Muscle of back (tissue), 13 donors: ENCODE measurements at places on chromosomes 12 and 14.

DNA sequence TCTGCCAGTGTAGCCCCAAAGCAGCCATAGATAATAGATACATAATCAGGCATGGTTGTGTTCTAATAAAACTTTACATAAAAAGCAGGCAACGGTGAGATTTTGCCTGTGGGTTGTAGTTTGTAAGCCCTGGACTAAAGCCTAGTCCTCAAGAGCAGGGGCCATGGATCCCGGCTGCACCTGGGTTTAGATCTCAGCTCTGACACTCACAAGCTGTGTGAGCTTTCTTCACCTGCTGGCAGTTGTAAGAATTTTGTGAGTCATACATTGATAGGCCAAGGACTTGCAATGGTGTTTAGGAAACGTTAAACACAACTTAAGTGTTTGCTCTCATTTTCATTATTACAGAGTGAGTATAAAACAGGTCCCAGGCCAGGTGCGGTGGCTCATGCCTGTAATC lies 395.8 kb upstream of the TBX3 start:
- DNase-seq = no peak

- no peak for DNase-seq
Observed at GRCh38 chr14:22427771-22428231, 161.2 kb downstream of the DAD1 start.

GRCh38 chr12:64160711-64161060 lies 61.4 kb downstream of the KICS2 start:
- no peak for DNase-seq

DNA sequence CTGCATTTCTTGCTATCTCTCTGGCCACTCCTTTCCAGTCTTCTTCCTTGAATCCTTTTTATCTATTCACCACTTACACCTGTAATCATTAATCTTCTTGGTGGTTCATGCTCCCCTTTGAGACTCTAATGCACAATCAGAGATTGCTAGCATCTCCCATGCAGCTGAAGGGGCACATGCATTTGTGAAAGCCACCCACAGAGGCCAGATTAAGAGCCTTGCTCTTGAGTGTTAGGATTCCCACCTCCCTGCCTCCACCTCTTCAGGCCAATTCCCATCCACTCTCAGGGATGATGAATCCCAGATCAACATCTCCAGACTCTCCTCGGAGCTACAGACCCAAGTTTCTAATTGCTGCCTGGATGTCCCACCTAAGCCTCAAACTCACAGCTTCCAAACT lies 19.4 kb upstream of the KRT18 start:
- no peak for DNase-seq

DNA sequence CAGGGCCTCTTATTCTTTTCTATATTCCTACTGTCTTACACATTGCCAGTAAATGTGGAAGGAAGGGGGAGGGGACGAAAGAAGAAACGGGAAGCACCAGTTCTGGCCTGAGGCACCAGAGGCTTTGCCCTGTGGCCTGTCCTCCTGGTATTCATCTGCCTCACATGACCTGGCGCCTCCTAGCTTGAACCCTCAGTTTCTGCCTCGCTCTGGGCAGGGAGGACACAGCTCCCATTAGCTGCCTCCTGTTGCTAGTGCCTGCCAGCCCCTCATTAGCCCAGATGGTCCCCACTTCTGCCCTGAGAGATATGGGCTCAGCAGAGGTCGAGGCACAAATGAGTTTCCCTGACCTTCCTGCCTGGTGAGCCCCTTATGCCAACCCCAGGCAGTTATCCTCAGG lies 3.0 kb upstream of the PLEKHG6 start:
- DNase-seq = no peak

DNA sequence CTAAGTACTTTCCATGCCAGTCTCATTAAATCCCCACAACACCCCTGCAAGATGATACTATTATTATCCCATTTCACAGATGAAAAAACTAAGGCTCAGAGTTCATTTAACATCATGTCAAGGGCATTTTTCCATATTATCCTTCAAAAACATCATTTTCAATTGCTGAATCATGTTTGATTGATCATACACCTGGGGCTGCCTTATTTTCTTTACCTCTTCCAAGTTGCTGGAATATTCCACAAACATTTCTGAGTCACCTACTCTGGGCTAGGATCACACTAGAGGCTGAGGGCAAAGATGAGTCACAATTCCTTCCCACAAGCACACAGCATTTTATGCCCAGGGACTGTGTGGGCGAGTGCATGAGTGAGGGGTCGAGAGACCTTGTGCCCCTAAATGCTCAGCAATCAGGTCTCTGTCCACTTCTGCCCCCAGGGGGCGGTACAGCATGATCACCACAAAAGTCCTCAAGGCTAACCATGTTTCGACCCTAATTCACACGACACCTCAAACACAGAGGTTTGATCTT lies 14.1 kb upstream of the TMEM119 start:
- DNase-seq = no peak

GRCh38 chr12:63208956-63209355 lies 58.0 kb upstream of the AVPR1A start:
- no peak for DNase-seq

DNA sequence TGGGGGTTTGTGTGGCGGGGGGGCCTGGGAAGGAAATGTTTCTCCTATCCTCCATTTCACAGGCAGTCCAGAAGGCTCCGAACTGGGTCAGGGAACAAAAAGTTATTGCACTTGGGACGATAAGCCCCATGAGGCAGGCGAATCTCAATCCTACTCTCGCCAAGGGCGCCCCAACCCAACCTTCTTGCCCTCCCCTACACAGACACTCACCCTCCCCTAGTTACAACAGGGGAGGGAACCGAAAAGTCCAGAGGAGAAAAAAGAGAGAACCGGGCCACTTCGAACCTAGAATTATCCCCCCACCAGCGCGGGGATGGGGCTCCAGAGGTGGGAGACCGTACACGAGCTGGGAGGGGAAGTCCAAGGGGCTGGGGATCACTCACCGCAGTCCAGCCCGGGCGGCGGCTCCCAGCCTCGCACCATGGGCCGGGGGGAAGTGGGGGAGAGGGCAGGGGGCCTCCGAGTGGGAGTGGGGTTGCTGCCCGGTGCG lies 357 bp downstream of the HOMEZ start:
- DNase-seq = no peak

- DNase-seq = no peak
Observed at GRCh38 chr12:58095002-58095401, 153.6 kb downstream of the ATP23 start.

DNA sequence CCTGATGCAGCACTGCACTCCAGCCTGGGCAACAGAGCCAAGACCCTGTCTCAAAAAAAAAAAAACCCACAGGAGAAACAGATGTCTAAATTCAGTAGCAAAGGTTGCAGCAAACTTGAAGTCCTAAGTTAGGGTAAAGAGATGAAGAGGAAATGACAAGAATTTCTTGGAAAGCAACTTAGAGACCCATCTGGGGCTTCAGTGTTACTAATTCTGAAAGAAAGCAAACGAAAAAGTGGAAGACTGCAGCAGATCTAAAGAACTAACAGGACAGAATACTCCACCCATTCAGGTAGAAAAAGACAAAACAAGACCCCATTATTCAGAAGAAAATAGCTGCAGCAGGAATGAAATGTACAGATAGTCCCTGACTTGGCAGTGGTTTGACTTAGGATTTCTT lies 31.9 kb downstream of the RESF1 start:
- no peak for DNase-seq

DNA sequence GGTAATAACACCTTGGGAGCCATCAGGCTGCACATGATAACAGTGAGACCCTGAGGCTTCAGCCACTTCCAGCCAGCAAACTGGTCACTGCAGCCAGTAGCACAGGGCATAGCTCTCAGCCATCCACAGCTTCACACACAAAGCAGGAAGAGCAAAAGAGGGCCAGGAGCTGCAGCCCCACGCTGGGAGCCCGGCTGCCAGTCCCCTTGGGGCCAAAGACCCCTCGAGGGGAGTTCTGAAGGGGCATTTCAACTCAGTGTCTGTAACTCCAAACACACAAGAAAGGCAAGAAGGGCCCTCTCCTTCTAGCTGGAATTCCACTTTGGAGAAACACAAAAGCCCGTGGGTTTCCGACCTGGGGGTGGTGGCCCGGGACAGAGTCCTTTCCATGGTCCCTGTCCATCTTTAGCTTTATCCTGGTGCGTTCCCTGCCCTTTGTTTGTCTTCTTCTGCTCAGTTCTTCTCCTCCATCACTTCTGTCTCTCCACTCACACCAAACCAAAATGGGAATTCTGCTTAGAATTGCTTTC lies 151.8 kb upstream of the FKBP4 start:
- DNase-seq = no peak

DNA sequence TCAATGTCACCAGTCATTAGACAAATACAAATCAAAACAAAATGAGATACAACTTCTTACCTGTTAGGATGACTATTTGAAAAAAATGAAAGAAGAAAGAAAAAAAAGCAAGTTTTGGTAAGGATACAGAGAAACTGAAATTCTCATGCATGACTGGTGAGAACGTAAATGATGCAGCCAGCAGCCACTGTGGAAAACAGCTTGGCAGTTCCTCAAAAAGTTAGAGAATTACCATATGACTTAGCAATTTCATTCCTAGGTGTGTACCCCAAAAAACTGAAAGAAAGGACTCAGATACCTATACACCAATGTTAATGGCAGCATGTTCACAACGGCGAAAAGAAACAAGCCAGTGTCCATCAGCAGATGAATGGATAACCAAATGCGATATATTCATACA lies 26.6 kb downstream of the NINJ2 start:
- DNase-seq = no peak

DNA sequence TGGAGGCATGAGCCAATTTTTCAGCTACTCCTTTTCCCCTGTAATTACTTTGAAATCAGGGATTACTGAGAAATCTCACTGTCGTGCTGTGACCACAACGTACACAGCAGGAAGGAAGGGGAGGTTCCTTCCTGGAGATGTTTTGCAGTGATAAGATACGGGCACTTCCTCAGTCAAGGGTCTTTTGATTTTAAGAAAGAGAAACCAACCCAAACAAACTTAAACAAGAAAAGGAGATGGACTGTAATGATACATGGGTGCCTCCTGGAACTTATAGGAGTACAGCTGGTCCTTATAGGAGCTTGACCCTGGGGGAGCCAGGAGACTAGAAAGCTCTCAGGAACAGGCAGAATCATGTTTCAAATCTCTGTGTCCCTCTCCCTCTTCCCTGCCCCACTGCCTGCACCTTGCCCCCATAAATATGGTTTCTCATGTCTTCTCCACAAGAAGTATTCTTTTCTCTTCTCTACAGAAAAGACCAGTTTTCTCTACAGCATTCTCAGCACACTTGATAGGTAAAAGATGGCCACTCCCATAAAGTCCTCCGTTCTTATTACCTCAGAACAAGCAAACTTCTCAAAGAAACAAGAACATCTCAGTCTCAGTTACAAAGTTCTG lies 281.1 kb upstream of the AMIGO2 start:
- no peak for DNase-seq

- no peak for DNase-seq
Observed at GRCh38 chr14:22433069-22433468, 156.0 kb downstream of the DAD1 start.

DNA sequence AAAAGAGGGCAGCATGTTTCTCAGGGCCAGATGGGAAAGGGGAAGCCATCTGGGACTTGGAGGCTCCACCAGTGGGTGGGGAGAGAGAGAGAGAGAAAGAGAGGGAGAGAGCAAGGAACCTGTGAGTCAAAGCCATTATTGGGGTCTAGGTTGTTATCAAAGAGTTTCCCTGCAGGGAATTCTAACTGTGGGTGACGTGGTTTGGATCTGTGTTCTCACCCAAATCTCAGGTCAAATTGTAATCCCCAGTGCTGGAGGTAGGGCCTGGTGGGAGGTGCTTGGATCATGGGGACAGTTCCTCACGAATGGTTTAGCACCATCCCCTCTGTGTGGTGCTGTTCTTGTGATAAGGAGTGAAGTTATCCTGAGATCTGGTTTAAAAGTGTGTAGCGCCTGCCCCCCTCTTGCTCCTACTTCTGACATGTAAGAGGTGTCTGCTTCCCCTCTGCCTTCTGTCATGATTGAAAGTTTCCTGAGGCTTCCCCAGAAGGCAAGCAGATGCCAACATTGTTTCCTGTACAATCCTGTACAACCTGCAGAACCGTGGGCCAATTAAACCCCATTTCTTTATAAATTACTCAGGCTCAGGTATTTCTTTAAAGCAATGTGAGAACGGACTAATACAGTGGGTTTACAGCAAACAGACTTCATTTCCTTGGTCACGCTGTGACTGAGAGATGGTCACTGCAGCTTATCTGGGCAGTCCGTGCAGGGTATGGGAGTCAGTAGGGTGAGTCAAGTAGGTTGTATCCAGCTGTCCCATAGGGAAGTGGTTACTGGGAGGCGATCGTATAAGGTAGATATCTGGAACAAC lies 52.4 kb downstream of the CCDC91 start:
- DNase-seq = no peak

- no peak for DNase-seq
Observed at GRCh38 chr14:99038431-99038820, 233.6 kb downstream of the BCL11B start.

DNA sequence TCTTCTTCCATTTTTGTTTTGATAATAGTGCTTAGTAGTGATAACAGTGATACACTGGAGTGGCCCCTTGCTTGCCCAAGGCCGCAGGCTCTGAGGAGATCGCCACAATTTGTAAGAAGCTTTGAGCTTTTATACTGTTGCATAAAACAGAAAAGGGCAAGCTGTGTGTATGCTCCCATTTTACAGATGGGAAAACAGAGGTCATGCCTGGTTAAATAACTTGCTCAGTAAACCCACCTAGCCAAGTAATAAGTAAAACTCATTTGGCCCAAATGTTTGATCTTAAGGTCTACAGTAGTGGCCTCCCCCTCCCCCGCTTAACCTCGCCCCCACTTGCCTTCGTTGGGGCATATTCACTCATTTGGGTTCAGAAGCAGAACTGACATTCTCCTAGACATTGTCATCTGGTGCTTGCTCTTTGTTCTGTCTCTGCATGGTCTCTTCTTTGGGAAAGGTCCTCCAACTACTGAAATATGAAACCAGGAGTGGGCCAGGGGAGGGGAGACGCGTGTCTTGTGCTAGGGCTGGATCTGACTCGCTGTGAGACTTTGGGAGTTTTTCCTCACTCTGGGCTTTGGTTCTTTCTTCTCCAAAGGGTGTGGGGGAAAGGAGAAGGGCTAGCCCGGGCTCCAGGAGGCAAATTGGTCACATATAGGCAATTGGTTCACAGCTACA lies 88.1 kb downstream of the PAPOLA start:
- DNase-seq = no peak

DNA sequence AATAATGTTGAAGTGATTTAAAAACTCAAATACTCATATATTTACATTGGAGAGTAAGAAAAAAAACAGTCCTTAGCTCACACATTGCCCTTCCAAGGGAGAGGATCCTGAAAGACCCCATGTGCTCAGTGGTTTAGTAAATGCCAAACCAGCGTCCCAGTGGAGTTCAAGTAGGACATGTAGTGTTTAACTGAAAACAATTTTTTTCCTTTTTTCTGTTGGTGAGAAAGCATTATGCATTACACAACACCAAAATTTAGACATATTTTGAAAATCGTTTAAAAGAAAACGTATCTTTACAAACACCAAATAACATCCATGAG lies 33.6 kb downstream of the UBR7 start:
- DNase-seq = no peak

GRCh38 chr12:54590978-54591591 lies 2.6 kb upstream of the PPP1R1A start:
- no peak for DNase-seq
